ENCODE measurements at places on chromosomes 1 and 21. TPM values are rescaled to one million over a fixed set of nuclear protein-coding genes. Genes with fewer than 3 reads are reported as not detected.
A peak's percentile ranks its signal among the peaks of the same experiment; 100 is the strongest.

DNA sequence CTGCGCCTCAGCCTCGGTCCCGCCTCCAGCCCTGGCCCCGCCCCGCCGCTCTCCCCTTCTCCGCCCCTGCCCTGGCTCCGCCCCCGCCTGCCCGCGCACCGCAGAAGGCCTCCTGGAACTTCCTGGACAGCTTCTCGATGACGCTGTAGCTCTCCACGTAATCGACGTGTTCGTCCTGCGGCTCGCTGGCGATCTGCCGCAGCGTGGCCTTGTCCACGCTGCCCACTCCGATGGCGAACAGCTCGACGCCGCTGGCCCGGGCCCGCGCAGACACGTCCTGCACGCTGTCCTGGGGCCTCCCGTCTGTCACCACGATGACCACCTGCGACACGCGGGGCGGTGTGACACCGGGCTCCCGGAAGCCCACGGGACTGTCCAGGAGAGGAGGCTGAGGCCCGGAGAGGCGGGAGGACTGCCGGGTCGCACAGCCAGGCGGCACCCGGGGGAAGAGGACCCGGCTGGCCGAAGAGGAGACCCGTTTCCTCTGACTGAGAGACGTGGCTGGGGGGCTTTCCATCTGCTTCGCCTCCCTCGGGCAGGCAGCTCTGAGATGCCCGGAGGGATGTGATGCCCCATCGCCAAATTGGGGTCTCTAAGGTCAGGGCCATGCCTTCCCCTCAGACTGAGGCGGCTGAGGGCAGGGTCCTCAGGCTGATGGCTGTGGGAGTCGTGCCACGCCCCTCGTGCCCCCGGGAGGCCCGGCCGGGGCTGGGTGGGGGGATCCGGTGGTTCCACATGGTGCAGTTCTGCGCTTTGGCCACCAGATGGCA, 4.6 kb downstream of the MATN1 start:
- peak; percentile 81 for DNase-seq

GRCh38 chr1:203175827-203176241, 208 bp upstream of the MYBPH start:
- no peak for DNase-seq

The ZNF593OS gene
- 0.96 TPM for polyA plus RNA-seq

- no peak for DNase-seq
Measured at GRCh38 chr21:31913182-31913608, 40.4 kb downstream of the HUNK start.

The DMRTA2 gene
- polyA plus RNA-seq = not detected

DNA sequence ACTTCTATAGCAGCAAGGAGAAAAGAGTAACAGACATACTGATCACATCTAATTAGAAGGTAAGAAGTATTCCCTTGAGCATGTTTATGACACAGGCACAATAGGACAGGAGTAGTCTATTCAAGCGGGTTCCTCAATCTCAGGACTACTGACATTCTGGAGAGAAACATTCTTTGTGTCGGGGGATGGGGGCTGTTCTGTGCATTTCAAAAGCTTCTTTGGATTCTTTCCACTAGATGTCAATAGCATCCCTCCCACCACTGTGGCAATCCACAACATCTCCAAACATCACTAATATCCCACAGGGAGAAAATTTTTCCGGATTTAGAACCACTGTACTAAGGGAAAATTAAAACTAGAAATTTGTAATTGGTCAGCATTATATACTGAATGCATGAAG, 56.9 kb downstream of the ADAMTS5 start:
- DNase-seq = peak; percentile 21

The PIGR gene
- polyA plus RNA-seq = 2.2 TPM

The PLEKHG5 gene
- polyA plus RNA-seq = 27.3 TPM

The NCF2 gene
- polyA plus RNA-seq = 4.9 TPM

DNA sequence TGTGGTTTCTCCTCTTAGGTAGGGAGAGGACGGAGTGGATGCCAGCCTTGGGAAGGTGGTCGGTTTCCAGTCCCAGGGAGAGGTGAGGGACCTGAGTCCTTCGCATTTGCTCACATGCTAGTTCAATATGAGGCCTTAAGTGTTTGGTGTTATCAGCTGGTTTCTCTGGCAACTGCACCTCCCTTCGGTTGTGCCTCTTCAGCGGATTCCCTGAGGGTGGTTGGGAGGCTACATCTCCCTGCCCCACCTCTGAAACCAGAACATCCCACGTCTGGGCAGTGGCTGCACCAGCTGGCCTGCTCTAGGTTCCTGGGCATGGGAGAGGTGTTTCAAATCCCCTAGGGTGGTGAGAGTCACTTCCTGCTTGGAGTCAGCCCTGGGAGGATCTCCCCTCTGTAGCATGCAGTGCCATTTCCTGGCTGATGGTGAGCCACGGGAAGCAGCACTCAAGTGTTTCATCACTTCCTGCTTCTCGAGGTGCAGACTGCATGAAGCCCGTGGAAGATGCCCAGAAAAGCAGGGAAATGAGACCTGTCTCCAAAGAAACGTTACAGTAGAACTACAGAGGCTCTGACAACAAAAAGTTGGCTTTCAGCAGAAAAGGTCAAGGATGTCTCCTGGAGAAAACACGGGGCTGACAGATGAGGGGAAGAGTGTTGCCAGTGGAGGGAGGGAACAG, 4.5 kb downstream of the TMEM125 start:
- DNase-seq = no peak

The RIMS3 gene
- 1.4 TPM for polyA plus RNA-seq

DNA sequence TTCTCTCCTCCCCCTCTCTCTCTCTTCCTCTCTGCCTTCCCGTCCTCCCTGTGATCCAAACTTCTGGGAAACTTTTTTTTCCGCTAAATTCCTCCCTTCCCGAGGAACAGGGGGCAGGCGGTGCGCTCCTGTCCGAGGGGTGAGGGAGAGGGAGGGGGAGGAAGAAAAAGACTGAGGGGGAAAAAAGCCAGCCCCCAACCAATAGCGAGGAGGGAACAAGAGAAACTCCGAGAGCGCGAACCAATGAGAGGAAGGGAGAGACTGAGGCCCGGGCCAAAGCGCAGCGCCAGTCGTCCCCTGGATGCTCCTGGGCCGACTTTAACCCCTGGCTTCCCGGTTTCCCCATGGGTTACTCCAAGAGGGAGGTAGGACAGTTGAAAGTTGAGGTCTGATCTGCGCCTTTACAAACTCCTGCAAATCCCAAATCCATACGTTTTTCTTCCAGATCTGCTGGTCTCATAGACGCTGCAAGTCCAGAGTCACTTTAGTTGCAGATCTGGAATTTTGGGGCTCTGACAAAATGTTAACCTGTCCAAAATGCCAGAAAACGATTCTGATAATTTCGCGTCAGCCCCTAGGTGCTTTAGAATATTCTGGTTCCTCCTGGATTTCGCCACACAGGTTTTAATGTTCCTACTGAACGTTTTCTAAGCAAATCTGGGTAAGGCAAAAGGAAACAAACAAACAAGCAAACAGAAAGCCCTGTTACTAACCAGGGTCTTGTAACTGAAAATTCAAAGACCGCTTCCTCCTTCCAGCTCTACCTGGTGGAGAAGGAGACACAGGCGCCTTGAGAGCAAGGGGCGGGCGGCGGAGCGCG, at the start of gene TBX15:
Gene TBX15 (minus strand): TSS at position 158 of the 820 bp plus-strand sequence. CDS start 548 bp downstream, outside the sequence.
- no peak for DNase-seq

DNA sequence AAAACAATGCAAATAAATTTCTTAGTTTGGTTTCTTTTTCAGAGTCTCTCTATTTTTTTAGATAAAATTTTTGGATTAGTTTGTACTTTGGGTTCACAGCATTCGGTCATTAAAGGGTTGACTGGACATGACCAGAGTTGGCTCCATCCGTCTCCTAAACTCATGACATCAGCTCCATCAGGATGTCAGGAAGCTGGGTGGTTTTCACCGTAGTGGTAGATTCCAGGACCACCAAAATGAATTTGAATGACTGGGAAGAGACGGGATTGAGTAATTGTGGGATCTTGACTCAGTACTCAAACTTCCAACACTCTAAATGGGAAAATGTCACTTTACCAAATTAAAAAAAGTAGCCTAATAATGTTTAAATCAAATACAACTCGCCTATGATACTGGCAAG, 279.2 kb upstream of the DUSP10 start:
- no peak for DNase-seq

DNA sequence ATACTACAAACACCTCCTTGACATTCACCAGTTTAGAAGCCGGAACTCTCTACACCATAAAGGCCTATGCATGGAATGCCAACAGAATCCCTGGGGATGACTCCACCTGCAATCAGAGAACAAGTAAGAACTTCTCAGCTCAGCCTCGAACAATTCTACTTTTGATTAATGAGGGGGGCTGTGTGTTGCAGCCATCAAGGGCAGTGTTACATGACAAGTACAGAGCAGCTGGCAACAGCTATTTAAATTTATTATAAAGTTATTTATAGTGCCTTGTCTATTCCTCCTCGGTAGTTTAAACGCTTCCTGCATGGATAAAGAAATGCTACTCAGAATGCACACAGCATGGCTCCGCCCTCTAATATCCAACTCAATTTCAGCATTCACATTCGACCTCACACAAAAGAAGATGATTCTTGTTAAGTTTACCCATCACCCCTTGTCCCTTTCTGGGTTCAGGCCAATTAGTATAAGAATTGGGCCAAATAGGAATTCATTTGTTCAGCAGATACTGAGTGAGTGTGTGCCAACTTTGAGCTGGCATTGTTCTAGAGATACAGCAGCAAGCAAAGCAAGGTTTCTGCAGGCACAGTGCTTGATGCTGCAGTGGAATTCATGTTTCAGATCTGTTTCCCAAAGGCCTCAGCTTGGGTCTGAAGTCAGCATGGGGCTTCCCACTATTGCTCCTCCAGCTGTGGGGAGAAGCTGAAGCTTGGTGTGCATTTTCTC, 6.4 kb downstream of the FNDC7 start:
- no peak for DNase-seq

The GNAT2 gene
- not detected for polyA plus RNA-seq

DNA sequence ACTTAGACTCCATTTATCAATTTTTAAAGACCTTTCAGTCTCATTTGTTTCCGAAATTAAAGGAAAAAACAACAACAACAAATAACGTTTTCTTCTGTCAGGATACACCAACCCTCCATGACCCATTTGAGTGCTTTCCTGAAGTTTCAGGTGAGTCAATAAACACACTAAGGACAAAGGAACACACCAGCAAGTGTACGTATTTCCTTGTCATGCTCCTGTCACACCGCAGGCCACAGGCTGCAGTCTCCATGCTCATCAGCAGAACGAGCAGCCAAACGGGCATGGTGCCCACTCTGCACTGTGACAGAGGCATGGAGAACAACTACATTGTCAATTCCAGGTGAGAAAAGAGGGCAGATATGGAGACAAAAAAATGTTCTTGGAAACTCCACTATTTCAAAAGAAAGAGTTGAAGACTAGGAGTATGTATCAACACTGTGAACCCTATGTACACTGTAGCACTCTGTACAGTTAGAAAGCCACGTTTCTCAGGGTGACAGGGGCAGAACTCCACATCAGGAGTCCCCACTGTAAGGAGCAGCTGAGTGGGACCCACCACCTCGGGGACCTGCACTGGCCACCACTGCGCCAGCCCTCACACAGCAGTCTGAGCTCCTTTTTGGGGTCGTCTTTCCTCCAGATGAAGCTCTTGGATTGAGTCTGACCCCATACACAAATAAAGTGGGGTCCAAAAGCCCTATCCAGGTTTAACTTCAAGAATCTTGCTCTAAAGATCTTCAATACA, 2.6 kb downstream of the PTTG1IP start:
- no peak for DNase-seq

DNA sequence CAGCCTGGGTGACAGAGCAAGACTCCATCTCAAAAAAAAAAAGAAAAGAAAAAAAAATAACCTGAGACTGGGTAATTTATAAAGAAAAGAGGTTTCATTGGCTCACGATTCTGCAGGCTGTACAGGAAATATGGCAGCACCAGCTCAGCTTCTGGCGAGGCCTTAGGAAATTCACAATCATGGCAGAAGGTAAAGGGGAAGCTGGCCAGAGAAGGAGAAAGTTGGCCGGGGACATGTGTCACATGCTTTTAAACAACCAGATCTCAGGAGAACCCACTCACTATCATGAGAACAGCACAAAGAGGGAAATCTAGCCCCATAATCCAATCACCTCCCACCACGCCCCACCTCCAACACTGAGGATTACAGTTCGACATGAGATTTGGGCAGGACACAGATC, 125.3 kb downstream of the DISP1 start:
- no peak for DNase-seq

- no peak for DNase-seq
Measured at GRCh38 chr1:114257554-114257953, 103.9 kb upstream of the SYT6 start.

- DNase-seq = no peak
Measured at GRCh38 chr21:32214654-32215305, 64.1 kb downstream of the MIS18A start.

- no peak for DNase-seq
Measured at GRCh38 chr1:183968386-183968785, 69.1 kb downstream of the COLGALT2 start.

DNA sequence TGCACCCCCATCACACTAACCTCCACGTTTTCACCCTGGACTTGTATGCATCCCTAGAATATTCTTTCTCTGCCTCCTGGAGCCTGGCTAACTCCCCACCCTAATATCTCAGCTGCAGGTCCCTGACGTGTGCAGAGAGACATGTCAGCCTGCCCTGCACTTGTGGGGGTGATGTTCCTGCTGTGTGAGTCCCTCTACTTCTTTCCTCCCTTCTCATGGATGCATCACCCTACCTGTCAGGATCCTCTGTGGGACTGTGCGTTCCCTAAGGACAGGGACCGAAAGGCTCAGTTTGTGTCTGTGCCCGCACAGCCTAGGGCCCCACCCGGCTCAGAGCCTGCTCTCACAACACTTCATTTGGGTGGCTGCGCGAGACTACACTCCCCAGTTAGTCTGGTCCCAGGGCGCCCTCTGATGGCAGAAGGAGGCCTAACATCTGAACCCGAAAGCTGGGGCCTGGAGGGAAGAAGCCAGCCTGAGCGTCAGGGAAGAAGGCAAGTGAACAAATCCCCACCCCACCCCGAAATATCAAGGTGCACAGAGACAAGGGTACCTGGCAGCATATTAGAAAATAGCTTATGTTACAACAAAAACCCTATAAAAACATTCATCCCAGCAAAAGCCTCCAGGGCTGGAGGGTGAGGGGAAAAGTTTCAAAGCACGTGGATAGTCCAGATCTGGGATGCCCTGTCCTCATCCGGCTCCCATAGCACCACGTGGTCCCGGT, 3.7 kb downstream of the CD52 start:
- peak; percentile 72 for DNase-seq

The SERTAD4 gene
- 3.3 TPM for polyA plus RNA-seq

GRCh38 chr1:167881069-167881468, 32.9 kb downstream of the ADCY10 start:
- DNase-seq = no peak

DNA sequence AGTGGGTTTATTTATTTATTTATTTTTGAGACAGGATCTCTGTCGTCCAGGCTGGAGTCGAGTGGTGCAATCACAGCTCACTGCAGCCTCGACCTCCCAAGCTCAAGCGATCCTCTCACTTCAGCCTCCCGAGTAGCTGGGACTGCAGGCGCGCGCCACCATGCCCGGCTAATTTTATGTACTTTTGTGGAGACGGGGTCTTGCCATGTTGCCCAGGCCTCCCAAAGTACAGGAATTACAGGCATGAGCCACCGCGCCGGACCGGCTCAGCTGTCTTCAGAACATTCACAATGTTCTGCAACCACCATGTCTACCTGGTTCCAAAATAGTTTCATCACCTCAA, 406 bp upstream of the DNAJC8 start:
- no peak for DNase-seq

The SOAT1 gene
- polyA plus RNA-seq = 33.6 TPM

- DNase-seq = no peak
Measured at GRCh38 chr1:69592341-69592740, 24.6 kb downstream of the LRRC7 start.

All from left renal cortex interstitium (tissue), 4 donors.